ENCODE measurements at places on chromosomes 1 and 21.

DNA sequence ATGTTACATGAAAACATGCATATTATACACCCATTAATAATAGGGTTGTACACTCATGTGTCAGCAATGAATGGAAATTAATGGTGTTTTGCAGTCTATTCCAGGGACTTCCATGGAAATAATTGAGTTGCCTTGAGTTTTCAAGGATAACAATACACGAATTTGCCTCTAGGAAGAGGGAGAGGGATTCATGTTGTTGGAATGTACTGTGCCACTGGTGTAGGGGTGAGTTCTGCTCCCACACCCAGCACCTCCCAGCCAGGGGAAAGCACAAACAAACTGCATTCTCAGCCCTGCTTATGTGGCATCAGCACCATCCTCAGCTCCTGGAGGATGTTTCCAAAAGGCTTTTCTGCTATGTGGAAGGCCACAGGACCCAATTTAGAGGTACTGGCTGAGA is 57.8 kb downstream of the BCAR3 start:
- no peak for DNase-seq

DNA sequence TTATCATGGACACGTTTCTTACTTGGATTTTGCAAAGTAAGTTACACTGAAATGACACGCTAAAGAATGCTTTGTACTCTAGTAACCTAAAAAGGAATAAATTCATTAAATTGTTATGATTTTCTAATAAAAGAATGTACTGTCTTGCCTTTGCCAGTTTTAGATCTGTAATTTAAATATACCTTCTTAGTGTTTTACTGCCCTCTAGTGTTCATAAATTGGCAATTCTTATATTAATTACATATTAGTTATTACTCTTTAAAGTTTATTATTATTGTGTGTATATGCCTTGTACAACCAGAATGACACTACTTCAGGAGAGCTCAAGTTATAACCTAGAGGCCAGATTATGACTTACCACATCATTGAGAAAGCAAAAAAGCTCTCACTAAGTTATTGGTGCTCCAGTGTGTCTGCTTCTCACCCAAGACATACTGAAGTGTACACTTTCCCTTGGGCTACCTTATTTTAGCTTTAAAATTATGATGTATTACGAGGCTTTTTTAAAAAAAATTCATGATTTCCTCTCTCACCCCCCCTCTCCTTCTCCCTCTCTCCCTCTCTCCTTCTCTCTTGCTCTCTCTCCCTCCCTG is 169.9 kb downstream of the HS2ST1 start:
- DNase-seq, result peak; percentile 6

DNA sequence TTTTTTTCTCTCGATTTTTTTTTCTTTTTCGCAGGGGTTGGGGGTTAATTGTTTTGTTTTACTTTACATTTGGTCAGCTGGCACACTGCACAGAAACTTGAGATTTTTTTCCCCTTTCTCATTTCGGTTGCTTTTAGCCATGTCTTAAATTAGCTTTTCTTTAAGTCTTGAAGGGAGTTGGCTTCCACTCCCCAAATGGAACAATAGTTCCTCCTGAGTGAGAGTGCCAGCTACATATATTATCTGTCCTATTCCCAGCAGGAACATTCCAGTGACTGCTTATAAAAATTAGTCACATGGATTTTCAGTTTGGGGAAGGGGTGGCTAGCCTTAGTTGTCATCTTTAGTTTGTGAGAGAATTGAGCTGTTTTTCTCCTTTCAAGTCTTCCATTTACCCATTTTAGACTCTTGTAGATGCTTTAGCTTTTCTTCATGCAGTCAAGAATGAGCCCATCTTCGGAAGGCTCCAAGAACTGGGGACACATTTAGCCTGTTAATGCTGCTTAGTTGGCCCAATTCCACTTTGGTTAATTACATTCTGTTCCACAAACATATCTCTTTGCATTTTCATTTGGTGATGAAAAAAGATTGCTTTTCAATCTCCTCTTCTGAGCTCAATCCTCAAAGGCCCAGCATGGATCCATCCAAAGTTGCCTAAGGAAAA is 510.1 kb upstream of the CXADR start:
- no peak for DNase-seq

GRCh38 chr1:178724376-178724727 is 692 bp upstream of the RALGPS2 start:
- DNase-seq, result no peak

DNA sequence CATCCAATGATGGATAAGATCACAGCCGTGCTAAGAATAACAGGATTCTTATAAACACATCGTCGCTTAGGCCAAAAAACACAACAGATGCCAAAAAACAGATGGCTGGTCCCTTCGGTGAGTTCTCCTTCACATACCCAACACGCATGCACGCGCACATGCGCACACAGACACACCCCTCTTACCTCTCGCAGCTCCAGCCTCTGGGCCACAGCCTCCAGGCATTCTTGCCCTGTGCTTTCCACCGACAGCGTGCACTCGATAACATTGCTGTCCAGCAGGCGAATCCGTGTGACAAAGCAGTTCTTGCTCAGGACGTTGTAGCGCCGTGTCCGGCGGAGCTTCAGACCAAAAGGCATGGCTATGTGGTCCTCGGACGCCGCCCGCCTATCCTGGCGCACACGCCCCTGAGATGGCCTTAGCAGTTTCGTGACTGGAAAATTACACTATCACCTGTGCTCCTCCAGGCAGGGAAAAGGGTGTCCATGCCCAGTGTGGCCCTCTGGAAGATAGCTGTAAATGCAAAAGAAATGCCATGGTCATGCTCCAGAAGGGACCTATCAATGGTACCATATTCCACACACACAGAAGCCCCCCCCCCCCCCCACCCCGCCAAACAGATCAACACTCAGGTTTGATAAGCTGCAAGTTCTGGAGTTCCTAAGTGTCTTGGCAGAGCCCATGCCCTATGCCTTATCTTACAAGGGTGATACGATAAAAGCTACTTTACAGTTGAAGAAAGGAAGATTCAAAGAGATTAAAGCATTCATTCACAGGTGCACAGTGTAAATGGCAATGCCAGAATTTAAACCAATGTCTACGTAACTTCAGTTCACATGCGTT is 86.7 kb downstream of the PTPN14 start:
- DNase-seq, result no peak

DNA sequence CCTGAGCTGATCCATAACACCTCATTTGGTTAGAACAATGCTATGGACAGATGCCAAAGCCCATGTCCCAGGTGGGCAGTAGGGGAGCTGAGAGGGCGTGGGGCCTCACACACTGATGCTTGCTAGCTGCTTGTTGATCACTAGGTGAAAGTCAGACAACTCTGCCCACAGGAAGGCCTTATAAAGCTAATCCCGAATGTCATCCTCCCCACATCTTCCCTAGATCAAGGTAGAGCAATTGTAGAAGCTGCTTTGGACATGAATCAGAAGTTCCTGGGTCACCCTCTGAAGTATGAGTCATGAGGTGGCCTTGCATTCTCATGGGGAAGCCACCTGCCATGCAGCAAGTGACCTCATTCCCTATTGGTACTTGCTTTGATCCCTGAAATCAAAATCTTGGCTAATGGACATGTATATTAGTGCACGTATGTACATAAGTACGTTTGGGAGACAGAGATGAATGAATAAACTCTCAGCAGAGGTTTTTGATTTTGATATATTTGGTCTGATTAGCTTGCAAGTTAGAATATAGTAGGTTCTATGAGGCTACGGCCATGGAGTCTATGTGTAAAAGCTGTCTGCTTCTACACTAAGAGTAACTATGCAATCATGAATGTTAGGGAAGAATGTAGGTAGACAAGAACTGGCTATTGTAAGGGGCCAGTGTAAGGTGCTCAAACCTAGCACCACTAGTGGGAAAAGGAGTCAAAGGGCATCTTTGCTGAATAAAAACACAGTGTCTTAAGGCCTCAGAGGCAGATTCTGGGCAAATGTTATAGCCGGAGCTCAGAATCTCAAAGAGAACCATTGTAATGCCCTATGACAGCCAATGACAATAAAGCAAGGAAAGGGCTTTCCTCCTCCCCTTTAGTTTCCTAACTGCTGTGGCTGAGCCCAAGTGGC is 52.6 kb downstream of the ABCA4 start:
- no peak for DNase-seq

DNA sequence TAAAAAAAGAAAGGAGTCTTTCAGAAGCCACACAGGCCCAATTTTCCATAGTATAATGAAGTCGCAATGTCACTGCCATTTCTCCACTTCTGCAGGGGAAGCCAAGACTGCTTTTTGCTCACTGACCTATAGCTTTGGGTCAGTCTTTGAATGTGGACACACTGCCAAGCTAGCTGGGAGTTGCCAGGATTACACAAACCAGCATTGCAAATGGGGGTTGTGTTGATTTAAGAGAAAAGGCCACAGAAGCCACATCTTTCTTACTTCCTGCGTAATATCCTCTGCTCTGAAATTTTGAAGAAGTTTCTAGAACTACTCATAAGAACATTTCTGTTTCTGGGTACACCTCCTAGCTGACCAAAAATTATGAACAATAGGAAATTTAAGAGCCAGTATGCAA is 45.8 kb upstream of the SAMSN1 start:
- no peak for DNase-seq

DNA sequence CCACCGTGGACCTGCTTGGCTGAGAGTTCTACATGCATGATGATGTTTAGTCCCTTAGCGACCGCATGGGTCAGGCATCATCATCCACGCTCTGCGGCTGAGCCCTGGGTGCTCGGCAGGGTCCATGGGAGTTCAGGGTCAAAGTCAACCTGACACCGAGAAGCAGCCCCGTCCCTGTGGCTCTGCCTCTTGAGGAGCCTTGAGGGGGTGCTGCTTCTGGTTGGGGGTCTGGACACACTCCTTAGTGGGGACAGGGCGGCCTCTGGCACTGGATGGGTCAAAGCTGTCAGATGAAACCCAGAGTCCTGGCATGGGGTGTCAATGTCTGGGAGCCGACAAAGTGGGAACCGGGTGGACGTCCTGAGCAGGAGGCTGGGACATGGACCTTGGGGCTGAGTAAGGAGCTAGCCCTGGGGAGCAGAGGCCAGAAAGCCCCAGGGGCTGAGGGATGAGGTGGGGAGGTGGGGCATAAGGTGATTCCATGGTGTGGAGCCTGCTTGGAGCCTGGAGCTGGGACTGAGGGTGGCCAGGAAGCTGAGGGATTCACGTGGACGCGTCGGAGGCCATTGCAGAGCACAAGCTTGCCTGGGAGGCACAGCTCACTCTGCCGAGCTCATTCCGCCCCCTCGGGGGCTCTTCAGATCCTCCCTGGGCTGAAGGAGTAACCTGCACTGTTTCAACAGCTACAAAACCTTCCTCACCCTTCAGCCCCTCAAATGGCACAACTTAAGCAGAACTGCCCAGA is 53.9 kb downstream of the UMODL1 start:
- DNase-seq, result no peak

DNA sequence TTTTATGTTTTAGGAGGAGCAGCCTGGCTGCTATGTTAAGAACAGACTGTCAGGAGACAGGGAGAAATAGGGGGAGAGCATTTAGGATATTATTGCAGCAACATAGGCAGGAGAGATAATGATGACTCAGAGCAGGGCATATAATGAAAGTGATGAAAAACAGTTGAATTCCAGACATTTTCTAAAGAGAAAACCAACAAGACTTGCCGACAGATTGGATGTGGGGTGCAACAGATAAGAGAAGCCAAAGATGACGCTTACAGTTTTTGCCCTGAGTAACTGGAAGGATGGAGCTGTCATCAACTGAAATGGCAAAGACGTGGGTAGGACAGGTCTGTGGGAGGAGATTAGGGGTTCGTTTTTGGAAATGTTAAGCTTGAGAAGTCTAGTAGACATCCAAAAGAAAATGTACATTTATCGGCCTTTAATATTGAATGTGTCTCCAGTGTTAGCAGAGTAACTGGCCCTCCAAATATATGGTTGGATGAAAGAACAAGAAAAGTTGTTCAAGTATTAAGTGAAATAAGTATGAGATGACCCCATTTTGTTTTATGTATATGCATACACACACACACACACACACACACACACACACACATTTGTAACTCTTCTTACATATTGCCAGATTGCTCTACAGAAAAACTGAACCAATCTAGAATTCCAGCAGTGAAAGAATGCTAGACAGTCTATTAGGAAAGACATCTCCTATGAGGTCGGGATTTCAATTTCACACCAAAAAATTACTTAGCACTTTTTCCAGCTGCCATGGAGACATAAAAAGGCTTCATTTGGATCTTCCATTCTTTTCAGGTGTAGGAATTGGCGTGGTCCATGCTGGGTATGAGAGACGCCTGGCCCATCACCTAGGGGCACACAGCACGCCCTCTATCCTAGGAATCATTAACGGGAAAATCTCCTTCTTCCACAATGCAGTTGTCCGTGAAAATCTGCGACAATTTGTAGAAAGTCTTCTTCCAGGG is 17.2 kb downstream of the DNAJC16 start:
- DNase-seq, result no peak

GRCh38 chr1:43853161-43853921 is 80.3 kb upstream of the ARTN start:
- peak; percentile 97 for DNase-seq

DNA sequence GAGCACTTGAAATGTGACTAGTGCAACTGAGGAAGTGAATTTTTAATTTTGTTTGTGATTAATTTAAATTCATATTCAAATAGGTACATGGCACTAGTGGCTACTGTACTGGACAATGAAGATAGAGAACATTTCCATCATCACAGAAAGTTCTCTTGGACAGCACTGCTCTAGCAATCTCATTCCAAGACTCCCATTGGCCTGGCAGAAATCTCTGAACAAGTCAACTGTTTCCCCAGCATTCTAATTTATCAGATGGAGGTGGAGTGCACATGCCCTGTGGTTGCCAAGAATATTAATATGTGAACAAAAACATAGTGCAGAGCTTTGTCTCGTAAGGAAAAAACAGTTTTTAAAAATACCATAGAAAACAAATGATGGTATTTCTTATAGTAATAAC is 81.3 kb downstream of the CLIC4 start:
- DNase-seq, result no peak

- DNase-seq, result no peak
Measured at GRCh38 chr1:11622398-11622797, 31.8 kb downstream of the FBXO2 start.

DNA sequence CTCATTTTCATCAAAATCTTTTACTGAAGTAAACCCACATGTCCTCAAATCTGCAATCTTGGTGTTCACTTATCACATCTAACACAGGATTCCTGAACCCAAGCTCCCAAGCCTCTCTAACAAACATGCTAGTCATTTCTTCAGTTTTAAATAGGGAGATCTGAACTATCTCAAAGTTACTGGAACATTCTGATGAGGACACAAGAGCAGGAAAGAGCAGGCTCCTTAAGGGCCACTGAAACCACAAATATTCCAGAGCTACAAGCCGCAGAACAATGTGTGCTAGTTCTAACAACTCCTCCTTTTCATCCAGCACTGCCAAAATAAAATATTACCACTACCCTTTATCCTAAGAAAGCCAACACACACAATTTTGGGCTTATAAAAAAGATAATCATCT is 38.9 kb downstream of the WARS2 start:
- no peak for DNase-seq
